ENCODE measurements at places on chromosomes 2 and 18.
A peak's percentile ranks its signal among the peaks of the same experiment; 100 is the strongest.

DNA sequence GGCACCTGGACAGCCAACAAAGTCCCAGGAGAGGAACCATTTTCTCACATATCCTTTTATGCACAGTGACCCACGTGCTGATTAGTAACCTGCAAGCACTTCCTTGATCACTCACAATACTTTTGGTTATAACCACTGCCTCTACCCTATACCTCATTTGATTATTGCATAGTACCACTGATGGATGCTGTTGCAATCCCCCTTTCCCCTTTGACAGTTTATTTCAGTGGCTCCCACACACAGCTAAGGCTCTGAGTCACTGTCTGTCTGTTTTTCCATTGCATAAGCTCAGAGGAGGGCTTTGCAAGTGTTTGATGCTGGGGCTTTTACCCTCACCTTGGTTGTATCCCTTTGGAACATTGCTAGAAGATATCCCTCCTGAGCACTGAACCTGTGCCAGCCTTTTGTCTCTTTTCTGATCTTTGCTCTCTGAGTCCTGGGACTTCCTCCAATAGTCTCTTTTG, 101.7 kb upstream of the RBBP8 start:
- DNase-seq, result no peak

- no peak for DNase-seq
These were observed 721.8 kb downstream of the ERBB4 start for GRCh38 chr2:211816754-211817153.

DNA sequence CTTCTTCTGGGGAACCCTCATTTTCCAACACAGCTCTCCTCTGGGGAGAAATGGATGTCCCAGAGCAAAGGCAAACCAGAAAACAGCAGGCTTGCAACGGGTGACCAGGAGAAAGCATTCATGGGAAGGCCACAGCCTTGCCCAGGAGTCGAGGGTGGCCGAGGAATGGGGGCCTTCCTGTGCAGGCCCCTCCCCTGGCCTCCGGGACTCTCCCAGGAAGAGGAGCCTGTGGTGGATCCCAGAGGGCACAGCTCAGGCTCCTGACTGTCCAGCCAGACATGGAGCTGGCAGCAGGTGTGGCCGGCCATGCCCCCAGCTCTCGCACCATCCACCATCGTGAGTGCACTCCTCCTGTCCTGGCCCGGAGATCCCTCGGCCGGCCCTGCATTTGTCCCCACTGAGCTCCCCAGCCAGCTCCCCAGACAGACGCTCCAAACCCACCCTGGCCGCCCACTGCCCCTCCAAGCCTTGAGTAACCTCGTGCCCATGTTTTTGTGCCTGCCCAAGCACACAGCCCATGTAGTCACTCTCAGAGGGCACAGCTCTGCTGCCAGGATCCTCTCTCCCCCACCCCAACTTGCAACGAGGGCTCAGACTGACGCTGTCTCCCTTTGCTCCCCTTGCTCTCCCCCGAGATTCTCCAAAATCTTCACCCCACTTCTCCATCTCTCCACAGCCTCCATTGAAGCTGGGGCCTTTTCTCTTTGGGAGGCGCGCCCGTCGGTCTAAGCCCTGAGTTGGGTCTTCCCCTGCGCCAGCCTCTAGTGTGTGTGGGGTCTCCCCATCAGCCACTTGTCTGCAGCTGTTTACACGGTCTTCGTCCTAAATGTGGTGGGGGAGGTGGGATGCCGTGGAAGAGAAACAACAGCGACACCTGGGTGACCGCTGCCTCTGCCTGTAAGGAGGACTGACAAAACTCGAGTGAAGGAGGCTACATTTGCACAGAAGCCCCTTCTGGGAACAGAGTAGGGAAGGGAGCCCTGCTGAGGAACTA, 9.8 kb downstream of the PRLH start:
- no peak for DNase-seq

- DNase-seq, result peak; percentile 27
These were observed 52.9 kb upstream of the NABP1 start for GRCh38 chr2:191625016-191625415.

GRCh38 chr2:240230291-240230931, 90.0 kb upstream of the OTOS start:
- DNase-seq, result no peak

GRCh38 chr2:10302479-10303180, at the start of gene HPCAL1:
Gene HPCAL1, plus strand, starts transcription at chr2:10302904. Its CDS starts 116,854 bp downstream, at chr2:10419758.
- peak; percentile 79 for DNase-seq

DNA sequence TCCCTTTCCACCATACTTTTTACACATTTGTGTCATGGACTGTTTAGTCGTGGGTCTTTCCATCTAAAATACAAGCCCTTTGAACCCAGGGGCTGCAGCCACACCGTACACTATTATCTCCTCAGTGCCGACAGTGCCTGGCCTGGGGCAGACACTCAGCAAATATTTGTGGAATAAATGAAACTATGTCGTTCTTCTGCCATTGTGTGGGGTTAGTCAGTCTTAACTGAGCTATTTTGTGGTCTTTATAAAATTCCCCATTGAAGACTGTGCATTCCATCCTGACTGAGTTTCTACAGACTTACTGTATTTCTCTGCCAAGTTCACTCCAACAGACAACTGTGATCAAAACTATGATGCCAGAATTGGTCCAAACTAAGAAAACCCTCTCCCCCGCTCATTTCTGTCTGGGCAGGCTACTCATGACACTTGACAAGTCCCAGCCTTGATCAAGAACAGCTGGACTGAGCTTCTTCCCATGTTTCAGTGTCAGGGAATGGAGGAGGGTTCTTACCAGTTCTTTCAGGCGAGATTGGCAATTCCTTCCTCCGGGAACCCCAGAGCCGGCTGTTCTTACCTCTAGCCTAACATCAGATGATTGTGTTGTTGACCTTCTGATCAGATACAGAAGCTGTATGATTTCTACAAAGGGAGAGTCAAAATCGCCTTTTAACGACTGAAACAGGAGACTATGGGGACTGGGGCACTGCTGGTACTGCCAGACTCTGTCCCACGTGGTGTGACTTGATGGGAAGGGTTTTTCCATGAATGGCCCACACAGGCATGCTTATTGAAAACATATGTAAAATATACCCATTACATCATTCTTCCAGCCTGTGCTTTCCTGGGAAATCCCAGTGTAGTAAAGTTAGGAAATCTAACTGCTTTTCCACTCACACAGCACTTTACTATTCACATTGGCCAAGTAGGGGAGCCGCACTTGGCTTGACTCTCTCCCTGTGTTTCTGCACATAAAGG, 77.4 kb upstream of the NPAS2 start:
- no peak for DNase-seq

DNA sequence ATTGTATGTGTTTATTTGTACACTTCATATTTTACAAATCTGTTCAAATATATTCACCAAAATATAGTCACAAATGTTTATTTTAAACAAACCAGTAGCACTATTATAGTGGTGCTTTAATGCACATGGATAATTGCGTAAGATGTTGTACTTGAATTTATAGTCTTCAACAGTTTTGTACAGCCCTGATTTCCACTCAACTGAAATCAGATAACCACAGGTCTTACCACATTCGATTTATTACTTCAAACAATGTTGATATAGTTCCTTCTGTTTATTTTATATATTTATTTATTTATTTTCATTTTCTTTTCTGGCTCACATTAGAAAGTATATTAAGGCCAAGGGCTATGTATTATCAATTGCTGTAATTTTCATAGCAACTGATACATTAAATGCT, 99.4 kb upstream of the ZNF804A start:
- no peak for DNase-seq

DNA sequence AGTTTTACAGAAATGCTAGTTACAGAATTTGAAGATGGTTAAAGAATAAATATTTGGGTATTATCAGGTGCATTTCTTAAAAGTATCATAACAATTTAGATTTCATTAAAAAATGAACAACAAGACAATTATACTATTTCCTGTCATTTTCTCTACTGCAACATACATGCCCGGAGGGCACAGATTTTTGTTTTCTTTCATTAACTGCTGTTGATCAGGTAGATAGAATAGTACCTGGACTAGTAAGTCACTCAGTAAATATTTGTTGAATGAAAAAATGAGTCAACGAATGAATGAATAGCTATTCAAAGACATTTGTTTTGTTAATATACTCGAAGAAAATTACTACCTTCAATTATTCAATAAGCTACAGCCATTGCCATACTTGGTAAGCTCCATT, 531.2 kb upstream of the VRK2 start:
- no peak for DNase-seq

DNA sequence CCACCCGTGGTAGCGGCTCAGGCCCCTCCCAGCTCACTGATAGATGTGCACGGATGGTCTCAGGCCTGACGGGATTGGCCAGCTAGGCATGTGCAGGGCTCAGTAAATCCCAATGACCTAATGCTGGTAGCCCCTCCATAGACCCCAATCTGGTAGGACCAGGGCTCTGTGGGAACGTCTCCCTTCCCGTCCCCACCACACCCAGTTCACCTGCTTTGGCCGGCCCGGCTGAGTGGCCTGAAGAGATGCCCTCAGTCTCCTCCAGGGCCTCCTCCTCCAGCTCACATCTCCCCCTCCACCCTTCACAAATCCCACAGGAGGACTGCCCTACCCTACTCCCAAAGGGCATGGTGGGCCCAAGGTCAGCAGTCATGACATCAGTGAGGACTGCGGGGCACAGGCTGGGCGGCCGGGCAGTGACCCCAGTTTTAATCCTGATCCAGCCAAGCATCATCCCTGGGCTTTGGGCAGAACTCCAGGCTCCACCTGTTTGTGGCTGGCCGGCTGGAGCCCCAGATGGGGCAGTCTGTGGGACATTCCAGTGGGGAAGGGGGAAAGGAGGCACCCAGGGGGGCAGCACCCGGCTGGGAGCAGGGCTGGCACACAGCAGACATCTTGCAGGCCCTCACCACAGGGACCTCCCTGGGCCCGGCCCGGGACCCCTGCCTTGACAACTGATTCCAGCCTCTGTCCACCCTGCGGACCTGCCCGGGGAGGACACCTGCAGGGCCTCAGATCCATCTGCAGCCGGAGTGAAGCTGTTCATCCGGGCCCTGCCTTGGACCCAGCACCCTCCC, 2.3 kb downstream of the KIF1A start:
- no peak for DNase-seq

- DNase-seq, result no peak
These were observed 11.6 kb downstream of the HIBCH start for GRCh38 chr2:190308031-190308430.

GRCh38 chr18:35933982-35934381, 38.5 kb upstream of the RMP24 start:
- no peak for DNase-seq

Data from activated effector memory CD4-positive, alpha-beta T cell treated with Interleukin-2 at 50 U/mL for 16 hours (primary cell).